Effector memory CD8-positive, alpha-beta T cell (primary cell): ENCODE measurements at places on chromosomes 13 and 19.

DNA sequence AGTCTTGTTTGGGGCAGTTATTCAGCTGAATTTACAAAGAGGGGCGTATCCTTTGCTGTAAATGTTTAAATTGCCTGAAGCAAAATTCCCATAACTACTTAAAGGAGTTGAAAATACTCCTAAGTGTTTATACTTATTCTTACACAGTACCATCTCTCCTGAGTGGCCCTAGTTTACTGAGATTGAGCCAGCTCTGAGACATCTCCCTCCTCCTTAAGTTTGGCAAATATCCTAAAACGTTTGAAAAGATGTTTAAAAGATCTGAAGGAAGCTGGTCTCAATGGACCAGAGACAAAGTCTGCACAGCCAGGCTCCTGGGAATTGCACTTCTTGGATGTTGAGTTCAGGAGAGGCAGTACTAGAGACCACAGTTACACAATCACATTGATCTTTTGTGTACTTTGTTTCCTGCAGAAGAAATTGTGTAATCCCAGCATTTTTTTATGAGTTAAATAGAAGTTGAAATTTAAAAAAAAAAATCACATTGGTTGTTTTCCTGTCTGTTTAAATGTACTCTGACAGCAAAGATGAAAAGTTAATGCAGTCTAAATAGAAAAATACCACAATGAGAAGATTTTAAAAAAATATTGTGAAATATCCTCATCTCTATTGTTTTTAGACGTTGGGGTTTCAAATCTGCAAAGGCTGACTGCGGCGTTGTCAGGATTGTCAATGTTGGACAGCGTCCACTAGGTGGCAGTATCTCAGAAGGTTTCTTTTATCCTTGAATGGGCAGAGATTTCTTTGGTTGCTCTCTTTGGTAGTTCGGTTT, 20.7 kb downstream of the TNFSF11 start:
- peak; percentile 21 for DNase-seq

DNA sequence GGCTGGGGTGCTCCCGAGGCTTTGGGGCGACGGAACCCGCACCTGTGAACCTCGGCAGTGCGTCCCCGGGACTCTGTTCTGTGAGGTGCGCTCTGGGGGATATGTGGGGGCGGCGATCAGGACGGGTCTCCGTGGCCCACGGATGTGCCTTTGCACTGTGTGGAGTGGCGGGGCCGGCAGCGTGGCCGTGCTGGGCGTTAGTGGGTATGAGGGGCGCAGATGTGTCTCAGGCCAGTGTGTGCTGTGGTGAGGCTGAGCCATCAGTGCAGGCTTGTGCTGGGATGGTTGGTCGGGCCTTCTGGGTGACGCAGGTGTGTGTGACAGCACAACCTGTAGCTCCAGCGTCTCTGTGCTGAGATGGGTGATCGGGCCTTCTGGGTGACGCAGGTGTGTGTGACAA, 16.9 kb downstream of the ZNF331 start:
- DNase-seq: no peak

DNA sequence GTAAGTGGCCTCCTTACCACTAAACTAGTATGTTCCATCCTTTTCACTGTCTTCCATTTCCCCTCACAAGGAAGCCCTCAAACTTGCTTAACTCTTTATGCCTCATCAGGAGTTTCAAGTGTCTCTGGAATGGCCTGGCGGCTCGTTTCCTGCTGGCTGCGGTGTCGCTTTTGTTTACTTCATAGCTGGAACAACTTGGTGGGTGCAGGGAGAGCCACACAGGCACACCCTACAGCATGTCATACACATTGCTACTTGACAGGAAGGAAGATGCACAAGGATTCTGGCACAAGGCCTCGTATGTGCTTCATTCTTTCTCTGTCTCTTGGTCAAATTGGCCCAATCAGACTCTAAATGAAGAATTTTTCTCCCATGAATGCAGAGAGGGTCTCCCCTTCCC, 488.3 kb downstream of the FOXO1 start:
- no peak for DNase-seq

DNA sequence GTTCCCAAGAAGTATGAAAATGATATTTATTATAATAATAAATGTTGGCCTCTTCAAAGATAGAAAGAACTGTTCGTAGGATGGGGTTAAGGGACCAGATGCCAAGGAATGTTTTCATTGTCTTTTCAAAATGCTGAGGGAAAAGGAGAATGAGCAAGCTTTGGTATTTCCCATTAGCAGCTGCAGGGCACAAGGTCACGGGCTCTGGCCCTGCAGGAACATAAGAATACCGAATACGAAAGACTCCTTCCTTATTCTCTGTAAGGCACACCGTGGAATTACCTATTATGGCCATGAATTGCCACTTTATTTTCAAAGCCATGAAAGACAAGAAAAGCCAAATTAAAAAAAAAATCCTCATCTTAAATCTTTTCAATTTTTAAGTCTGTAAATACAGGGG, 49.6 kb upstream of the OLFM4 start:
- DNase-seq: no peak

GRCh38 chr13:25095851-25096453, at the start of gene PABPC3:
TSS of gene PABPC3 (plus strand) at chr13:25096136. CDS start at chr13:25096199, 63 bp downstream.
- DNase-seq: no peak

GRCh38 chr13:20461481-20461859, 64.2 kb downstream of the CRYL1 start:
- DNase-seq: no peak

GRCh38 chr13:30711375-30711774, 24.0 kb upstream of the ALOX5AP start:
- DNase-seq: no peak

DNA sequence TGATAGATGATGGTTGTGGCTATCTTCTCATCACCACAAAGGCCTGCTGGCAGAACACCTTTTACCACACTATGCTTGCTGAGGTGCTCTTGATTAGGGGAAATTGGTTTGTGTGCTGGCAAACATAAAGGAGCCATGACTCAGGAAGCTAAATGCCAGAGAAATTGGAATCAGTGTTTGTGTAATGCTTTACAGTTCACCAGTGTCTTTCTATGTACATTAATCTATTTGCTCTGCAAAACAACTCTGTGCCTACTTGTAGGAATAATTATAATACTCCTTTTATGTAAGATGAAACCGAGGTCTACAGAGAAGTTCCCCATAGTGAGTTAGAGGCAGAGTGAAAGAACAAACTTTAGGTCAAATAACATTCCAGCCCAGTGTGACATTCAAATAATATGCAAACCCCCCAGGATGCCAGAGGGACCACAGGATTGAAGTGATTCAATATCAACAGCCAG, 390.5 kb upstream of the HTR2A start:
- no peak for DNase-seq

GRCh38 chr19:14073261-14073924, 807 bp downstream of the MISP3 start:
- DNase-seq: peak; percentile 78

DNA sequence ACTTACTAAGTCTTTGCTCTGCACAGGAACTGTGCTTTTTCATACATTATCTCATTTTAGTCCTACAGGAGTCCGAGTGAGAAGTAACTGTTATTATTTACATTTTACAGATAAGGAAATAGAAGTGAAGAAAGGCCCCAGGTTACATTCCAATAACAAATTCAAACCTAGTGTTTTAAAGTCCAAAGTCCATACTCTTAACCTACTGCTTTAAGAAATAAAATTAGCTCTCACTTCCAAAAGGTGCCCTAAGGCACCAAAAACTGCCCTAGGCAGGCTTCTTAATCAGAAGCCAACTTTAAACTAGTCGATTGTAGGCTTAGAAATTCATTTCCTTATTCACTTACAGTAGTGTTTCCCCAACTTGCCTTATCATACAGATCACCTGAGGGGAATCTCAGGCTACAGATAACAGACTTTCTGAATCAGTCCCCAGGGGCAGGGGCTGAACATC, 555.9 kb downstream of the DIAPH3 start:
- DNase-seq: no peak

DNA sequence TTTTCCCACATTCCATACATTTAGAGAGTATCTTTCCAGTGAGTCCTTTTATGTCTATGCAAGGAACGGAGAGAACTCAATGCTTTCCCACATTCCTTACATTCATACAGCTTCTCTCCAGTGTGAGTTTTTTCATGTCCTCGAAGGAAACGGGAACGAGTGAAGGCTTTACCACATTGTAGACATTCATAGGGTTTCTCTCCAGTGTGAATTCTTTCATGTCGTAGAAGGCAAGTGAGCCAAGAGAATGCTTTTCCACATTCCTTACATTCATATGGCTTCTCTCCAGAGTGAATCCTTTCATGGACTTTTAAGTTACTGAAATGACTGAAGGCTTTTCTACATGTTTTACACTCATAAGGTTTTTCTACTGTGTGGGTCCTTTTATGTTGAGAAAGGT, 17.1 kb downstream of the ZNF823 start:
- DNase-seq: no peak

- DNase-seq: no peak
Observed at GRCh38 chr19:41569481-41570150, 6.3 kb upstream of the CEACAM21 start.

DNA sequence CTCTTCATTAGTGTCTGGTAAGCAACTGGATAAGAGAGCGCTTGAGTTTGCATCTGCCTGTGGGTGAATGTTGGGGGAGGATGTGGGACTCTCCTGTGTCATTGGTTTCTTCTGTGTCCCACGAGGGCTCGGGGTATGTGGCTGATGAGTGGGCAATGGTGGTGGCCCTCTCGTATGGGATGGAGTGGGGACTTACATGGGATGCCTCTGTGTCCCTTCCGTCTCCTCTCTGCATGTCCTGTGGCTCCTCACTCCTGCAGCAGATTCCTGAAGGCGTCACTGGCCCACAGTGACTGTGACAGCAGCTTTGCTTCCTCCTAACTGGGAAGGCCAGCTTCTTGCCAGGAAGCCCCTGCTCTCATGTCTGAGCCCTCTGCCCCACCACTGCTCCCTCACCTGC, 2.6 kb upstream of the LRP3 start:
- no peak for DNase-seq

- DNase-seq: no peak
Observed at GRCh38 chr19:44891016-44891882, at the start of gene TOMM40. TSS of gene TOMM40 (plus strand) at chr19:44891254. CDS start at chr19:44891416, 162 bp downstream.

DNA sequence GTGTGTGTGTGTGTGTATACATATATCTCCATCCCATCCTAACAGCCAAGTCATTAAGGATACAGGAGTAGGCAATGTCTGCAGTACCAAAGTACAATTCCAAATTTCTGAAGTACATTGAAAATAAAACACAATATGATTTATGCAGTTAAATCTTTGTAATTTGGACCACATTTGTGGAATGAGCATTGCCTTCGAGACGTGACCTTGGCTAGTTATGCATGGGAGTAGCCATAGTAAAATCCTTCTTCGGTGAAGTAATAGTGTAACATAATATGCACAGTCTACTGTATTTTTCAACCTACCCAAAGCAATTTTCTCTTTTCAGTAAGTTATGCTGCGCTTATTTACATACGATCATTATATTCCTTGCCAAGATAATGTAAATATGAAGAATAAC, 665.7 kb upstream of the GPC6 start:
- no peak for DNase-seq

DNA sequence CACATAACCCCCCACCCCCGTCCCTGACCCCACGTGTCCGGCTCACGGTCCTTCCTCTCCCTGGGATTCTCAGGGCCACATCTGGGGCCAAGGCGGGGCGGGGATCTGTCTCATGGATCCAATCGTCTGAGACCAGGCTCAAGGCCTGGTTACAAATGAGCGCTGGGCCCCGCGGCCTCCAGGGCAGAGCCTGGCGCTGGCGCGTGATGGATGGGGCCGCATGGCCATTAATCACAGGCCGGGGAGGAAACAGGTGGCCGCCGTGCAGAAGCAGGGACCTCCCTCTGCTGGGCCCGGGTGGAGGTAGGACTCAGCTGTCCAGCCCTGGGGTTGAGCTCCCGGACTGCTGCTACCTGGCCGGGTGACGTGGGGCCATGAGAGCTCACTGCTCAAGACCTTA, 5.8 kb upstream of the TLE5 start:
- no peak for DNase-seq

GRCh38 chr19:51783372-51783771, 11.6 kb upstream of the FPR3 start:
- DNase-seq: no peak

- DNase-seq: no peak
Observed at GRCh38 chr19:37845932-37846331, 60.5 kb downstream of the WDR87 start.

GRCh38 chr13:44273991-44274770, 99.4 kb upstream of the SERP2 start:
- DNase-seq: peak; percentile 33

DNA sequence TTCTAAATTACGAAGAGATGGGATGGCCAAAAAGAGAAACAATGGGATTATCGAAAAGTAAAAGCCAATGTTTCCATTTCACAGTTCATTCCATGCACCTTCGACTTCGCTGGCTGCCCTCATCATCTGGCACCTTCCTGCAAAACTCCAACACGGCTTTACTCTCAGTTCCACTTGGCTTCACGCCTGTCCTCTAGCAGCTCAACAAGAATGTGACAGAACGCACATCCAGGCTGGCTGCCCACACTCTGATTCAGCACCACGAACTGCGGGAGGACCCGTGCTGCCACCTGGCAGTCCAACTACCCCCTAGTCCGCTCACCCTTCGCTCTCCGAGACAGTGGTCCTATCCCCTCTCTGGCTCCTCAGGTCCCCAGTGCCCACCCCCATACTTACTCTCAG, 11.7 kb downstream of the ATP7B start:
- DNase-seq: no peak

DNA sequence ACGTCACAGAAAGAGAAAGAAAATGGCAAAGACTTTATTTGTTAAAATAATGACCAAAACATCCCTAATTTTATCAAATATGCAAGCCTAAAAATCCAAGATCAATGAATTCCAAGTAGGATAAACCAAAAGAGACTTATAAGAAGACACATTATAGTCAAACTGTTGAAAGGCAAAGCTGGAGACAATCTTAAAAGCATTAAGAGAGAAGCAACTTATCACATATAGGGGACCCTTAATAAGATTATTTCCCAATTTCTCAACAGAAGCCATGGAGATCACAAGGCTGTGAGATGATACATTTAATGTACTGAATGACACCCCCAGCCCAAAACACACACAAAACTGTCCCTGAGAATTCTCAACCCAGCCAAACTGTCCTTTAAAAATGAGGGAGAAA, 228.7 kb downstream of the COG6 start:
- no peak for DNase-seq

DNA sequence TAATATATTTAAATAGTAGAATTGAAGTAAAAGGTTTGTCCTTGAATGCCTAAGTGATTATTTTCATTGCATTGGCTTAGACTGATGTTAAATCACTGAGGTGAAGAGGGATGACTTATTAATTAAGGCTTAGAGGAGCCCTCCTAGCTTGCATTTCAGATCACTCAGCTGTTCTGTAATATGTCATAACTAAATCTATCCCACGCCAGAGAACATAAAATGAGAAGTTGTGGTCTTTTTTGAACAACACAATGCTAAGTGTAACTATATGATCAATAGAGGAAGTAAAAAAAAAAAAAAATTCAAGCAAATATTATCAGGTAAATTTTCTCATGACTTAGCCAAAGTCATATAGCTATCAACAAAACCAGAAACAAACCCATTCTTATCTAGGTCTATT, 752.2 kb downstream of the GPC5 start:
- DNase-seq: no peak

DNA sequence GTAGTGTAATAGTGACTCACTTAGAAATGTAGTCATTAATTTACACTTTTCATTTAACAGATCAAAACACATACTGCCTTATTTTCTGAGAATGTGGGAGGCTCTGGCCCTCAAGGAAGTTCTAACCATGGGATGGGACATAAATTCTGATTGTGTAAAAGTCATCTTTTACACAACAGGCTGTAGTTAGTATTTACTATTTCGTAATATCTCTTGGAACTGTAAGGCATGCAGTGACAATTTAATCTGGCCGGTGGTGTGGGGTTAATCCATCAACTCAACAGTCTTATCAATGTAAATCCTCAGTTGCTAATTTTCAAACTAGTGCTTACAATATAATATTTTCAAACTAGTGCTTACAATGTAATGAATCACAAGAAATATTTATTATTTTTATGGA, 1599.2 kb downstream of the EFNB2 start:
- DNase-seq: no peak
